ENCODE measurements at places on chromosomes 11 and 22.

- no peak for DNase-seq
Measured at GRCh38 chr22:46815896-46816731, 53.7 kb downstream of the TBC1D22A start.

DNA sequence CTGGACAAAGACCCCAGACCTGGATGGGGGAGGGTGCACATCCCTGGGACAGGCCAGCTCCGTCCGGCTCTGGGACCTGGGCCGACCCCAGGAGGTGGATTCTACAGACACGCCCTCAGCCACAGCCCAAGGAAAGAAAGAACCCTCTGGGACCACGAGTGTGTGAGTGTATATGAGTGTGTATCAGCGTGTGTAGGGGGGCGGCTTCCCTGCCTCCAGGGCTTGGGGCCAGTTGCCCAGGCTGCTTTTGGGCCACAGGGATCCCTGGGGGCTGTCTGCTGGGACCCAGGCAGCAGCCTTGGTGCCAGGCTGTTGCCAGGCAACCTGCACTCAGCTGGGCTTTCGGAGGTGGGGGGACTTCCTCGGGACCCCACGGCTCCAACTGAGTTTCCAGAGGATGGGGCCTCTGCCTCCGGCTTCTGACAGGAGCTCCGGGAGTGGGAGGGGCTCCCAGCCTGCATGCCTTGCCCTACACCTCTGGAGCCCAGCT, 8.9 kb downstream of the DUSP8 start:
- DNase-seq: no peak

GRCh38 chr11:2668876-2669275, 30.9 kb downstream of the KCNQ1OT1 start:
- DNase-seq: no peak

- DNase-seq: no peak
Measured at GRCh38 chr22:40215266-40215665, 37.5 kb downstream of the TNRC6B start.

DNA sequence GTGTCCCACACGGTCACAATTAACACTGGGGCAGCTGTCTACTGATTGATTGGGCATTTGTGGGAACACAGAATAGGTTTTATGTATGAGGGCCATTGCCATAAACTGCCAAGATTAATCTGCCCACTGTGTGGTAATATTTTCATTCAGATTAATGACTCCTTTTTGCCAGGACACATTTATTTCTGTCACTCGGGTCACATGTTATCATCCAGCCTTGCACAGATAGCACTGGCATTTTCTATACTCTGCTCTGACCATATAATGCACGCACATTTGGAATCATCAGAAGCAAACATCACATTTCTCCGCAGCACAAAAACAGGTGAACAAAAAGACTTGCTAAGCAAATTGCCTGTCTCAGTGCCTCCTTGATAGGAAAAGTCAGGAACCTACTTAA, 138.3 kb downstream of the CADM1 start:
- no peak for DNase-seq

DNA sequence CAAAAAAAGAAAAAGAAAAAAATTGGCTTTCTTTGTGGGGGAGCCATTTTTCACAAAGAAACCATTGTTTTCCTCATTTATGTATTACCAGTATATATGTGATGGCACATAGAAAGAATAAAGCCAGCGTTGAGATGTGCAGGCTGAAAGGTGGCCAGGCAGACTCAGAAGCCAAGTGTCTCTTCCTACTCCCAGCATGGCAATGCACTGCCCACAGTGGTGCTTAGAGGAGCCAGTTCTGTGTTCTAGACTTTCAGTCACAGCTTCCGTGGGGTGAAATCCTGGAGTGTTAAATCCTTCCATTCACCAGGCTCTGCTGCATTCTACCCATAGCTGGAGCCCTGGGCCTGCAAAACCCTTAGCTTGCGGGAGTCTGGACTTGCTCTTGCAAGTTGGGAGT, 18.9 kb downstream of the SNAP29 start:
- no peak for DNase-seq

GRCh38 chr22:36937319-36938027, 24.0 kb downstream of the CSF2RB start:
- DNase-seq: no peak

GRCh38 chr11:19201737-19202605, at the start of gene CSRP3:
CSRP3 (minus strand) TSS chr11:19201983; CDS start chr11:19192448, 9,535 bp downstream.
- DNase-seq: no peak

DNA sequence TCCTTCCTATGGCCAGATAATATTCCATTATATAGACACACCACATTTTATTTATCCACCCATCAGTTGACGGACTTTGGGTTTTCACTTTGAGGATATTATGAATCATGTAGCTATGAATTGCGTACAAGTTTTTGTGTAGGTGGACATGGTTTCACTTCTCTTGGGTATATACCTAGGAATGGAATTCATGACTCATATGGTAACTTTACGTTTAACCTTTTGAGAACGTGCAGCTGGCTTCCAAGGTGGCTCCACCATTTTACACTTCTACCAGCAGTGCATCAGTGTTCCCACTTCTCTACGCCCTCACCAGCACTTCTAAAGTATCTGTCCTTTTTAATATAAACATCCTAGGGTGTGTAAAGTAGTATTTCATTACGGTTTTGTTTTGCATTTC, 112.0 kb downstream of the PLEKHA7 start:
- DNase-seq: peak; percentile 37

GRCh38 chr22:25942856-25943411, 200.9 kb downstream of the MYO18B start:
- no peak for DNase-seq

DNA sequence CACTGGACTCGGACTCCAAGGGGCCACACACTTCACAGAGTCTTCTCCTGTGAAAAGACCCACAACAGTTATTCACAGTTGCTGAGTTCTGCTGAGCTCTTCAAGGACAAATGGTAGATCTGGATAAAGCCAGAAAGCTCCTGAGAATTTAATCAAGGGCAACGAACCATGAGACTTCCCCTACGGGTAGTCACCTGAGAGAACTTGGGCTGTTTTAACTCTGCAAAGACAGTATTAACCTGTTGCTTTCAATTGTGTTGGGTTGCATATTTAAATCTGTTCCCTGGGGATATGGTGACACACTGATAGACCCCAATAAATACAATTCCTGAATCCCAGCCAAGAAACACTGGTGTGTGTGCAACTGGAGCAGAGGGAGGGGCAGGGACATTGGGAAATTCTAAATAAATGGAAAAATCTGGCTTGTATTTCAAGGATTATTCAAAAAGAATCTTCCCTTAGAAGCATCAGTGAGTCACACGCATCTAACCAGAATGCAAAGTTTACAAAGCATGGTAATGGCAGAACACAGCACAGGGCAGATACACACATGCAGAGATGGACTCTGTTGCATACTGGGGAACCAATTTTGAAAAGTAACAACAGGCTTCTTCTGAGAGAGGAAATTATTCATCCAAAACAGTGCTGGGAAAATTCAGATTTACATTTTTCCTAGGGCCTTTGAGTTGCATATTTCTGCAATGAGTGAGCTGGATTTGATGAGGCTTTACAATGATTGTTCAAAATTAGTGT, 4.0 kb downstream of the KCNJ1 start:
- DNase-seq: no peak

DNA sequence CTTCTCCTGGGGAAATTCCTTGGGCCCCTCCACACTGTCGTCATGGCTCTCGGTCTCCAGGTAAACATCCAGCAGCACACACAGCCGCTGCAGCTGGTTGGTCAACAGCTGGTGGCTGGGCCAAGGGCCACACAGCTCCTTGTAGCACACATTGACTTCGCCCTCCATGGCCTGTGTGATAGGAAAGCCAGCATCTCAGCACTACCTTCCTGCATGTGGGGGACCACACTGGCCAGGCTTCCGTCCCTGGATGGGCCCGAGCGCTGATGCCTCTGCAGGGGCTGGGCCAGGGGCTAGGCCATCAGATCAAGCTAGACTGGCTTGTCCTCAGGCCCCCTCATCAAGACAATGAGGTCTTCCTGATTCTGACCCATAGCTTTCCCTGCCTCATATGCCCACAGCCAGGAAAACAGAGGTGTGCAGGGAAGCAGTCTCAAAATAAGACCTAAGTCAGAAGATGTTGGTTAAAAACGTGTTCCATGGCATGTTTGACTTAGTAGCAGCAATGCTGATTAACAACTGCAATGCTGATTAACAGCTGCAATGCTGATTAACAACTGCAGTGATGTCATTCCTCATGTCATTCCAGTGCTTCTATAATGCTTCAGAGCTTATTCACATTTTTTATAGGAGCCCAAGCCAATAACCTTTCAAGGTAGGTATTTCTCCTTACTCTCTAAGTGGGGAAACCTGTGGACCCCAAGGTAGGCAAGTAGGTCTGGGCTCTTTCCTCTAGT, 31.3 kb downstream of the NEFH start:
- DNase-seq: no peak

- no peak for DNase-seq
Measured at GRCh38 chr22:33126881-33127280, 68.7 kb upstream of the SYN3 start.

GRCh38 chr11:118401880-118402590, 629 bp downstream of the ATP5MG start:
- no peak for DNase-seq

DNA sequence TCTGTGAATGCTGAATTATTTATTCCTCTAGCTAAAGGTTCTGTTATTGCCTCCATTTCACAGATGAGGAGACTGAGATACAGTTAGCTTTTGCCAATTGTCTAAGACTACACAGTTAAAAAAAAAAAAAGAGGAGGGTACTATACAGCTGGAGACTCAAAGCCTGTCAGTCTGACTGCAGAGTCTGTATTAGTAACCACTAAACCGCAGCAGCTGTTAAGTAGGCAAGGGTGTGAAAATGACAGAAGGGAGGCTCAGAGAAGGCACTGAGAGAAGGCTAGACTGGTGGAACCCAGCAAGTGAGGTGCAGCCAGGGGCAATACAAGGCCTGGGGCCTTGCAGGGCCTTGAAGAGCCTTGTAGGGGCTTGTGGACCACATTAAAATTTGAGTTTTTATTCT, 181.2 kb downstream of the CSNK2A3 start:
- peak; percentile 21 for DNase-seq
